ENCODE measurements at places on chromosomes 7 and 10.
A peak's percentile ranks its signal among the peaks of the same experiment; 100 is the strongest.

GRCh38 chr10:103564776-103565520 is 71.4 kb downstream of the NEURL1 start:
- peak; percentile 32 for DNase-seq

GRCh38 chr10:25017661-25018060 is 1.2 kb downstream of the THNSL1 start:
- DNase-seq = peak; percentile 1

- no peak for DNase-seq
These were observed at the start of gene CPED1 for GRCh38 chr7:120988591-120989256. TSS of gene CPED1 (plus strand) at chr7:120988711. CDS start at chr7:120989622, 911 bp downstream.

GRCh38 chr7:26278770-26279169 is 12.9 kb upstream of the SNX10 start:
- no peak for DNase-seq

DNA sequence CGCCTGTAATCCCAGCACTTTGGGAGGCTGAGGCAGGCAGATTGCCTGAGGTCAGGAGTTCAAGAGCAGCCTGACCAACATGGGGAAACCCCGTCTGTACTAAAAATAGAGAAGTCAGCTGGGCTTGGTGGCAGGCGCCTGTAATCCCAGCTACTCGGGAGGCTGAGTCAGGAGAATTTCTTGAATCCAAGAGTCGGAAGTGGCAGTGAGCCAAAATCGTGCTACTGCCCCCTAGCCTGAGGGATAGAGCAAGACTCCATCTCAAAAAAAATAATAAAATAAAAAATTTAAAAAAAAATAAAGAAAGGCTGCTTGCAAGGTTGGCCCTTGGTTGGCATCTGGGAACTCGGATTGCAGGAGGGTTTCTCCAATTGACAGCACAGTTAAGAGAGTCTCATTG is 221.6 kb downstream of the DGKI start:
- no peak for DNase-seq

GRCh38 chr7:127214956-127215718 is 37.6 kb downstream of the GRM8 start:
- DNase-seq = no peak

DNA sequence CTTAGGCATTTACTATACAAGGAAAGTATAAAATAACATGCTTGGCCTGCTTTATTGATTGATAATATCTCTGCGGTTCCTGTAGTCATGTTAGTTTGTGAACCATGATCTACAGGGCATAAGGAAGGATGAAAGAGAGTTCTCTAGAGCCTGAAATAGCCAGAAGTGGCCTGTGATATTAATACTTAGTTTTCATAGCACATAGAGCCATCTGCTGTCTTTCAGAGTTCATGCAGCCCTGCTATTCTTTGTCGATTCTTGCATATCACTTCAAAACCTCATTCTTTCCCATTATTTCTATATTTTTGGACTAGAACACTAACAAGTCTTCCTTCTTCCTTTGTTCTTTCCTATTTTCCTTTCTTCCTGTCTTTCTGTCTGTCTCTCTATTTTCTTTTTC is 26.4 kb upstream of the PRKG1 start:
- no peak for DNase-seq

- DNase-seq = no peak
These were observed 165.3 kb downstream of the NRG3 start for GRCh38 chr10:82040336-82040735.

DNA sequence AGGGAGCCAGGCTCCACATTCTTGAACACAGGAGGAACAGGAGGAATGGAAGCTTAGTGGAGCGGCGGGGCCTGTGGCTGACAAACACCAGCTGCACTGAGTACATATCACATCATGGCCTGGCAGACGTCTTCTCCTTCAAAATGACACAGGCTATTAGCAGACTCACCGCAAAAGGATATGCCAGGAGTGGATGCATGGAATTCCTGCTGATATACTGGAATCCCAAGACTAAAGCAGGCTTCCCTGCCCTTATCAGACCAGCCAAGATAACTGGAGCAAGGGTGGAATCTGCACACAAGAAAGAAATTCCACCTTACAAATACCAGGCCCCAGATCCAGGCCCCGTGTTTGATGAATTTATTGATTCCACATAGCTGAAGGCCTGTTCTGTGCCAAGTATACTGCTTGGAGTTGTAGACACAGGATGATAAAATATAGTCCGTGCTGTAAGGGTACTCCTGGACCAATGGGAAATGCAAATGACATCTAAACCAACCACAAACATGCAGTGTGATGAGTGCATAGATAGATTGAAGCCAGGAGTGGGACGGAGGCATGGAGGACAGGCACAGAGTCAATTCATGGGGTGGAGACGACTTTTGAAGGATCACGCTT is 480.5 kb upstream of the ZMIZ1 start:
- DNase-seq = no peak

DNA sequence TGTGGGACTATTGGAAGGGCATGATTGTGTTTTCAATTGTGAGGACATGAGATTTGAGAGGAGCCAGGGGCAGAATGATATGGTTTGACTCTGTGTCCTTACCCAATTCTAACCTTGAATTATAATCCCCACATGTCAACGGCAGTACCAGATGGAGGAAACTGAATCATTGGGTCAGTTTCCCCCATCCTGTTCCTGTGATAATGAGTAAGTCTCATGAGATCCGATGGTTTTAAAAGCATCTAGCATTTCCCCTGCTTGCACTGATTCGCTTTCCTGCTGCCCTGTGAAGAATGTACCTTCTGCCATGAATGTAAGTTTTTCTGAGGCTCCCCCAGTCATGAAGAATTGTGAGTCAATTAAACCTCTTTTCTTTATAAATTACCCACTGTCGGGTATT is 1367.1 kb downstream of the XPNPEP1 start:
- no peak for DNase-seq

GRCh38 chr7:45944058-45944457 is 23.0 kb upstream of the IGFBP3 start:
- no peak for DNase-seq

- no peak for DNase-seq
These were observed 20.6 kb upstream of the RASSF4 start for GRCh38 chr10:44938956-44939355.

DNA sequence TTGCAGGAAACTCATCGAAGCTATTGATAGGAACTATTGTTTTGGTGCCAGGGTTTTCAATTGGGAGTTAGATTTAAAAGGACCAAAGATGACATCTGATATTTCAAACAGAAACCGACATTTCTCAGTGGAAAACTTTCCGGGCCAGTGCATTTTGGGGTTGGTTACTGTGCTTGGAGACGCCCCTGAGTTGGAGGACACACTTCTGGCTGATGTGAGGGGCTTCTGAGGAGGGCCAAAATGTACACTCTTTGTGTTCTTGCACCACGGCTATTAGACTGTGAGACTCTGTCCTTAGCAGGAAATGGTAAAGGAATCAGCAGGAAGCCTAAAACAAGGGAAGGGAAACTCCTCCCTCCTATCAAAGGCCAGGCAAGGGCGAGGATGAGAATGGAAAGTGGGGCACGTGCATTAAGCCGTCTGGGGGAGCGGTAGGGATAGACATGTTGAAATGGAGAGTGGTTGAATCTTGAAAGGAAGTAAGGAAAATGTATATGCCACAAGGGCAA is 1.8 kb upstream of the SRGN start:
- DNase-seq = no peak

- peak; percentile 100 for DNase-seq
These were observed 289.6 kb upstream of the NFE2L3 start for GRCh38 chr7:25862261-25863004.

GRCh38 chr10:81725851-81726250 is 149.1 kb upstream of the NRG3 start:
- DNase-seq = no peak

- peak; percentile 18 for DNase-seq
These were observed 299.1 kb downstream of the LHFPL3 start for GRCh38 chr7:104627516-104627915.

- no peak for DNase-seq
These were observed 41.9 kb downstream of the ANKMY2 start for GRCh38 chr7:16603633-16604032.

GRCh38 chr7:37901236-37901827 is 15.3 kb downstream of the SFRP4 start:
- peak; percentile 55 for DNase-seq

GRCh38 chr10:63005246-63005645 is 127.9 kb upstream of the NRBF2 start:
- no peak for DNase-seq
